ENCODE measurements at places on chromosomes 12 and 14.

DNA sequence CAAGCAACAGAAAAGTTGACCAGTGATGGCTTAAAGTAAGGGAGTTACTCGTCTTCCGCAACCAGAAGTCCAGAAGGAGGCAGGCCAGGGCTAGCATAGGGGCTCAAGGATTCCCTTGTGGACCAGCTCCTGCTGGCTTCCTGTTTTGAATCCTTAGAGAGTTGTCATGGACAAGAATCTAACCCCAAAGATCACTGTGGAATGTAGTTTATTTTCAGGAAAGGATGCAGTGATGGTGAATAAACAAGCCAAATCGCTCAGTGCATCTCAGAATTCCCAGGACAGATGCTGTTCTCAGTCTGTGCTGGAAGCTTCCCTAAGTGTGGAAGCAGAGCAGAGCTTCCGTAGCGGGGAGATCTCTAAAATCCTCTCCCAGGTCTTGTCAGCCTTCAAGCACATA, 311.3 kb downstream of the C12orf75 start:
- no peak for DNase-seq

GRCh38 chr12:45611061-45611460, 118.4 kb upstream of the ARID2 start:
- DNase-seq, result no peak

DNA sequence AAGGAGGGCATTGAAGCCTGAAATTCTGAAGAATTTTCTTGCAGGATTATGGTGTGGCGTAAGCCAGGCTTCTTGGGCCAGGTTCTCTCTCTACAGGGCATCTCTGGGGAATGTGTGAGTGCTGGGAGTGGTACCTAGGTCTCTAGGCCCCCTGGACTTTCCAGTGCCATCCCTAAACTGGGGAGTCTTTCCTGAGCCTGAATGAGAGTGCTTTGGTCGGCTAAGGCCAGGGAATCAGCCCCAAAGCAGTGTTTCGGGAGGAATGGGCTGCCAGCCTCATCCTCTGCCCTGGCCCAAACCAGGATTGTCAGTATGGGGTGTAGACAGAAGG, 93.9 kb downstream of the CALM1 start:
- no peak for DNase-seq

- DNase-seq, result no peak
Measured at GRCh38 chr14:53814392-53814791, 142.2 kb downstream of the BMP4 start.

DNA sequence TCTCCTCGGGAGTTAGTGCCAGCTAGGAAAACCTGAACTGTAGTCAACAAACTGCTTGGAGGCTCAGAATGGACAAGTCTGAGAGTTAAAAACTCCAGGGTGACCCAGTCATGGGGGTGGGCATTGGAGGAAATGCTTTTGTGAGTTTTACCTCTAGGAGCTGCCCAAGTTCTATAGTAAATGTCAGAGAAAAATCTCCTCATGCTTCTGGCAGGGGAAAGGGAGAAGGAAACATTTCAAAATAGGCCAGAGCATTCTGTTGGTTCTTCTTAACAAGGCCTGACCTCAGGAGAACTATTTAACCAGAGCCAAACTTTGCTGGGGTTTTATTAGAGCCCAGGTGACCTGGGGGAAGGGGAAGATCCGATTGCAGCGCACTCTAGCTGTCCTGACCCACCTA, 12.3 kb downstream of the NINJ2 start:
- no peak for DNase-seq

GRCh38 chr14:65470404-65470880, 57.9 kb downstream of the FUT8 start:
- no peak for DNase-seq
